ENCODE measurements at places on chromosomes 5 and 9.

GRCh38 chr5:129400395-129400983 is 59.6 kb upstream of the ADAMTS19 start:
- DNase-seq = peak; percentile 22

- no peak for DNase-seq
These were observed 10.8 kb upstream of the CCDC69 start for GRCh38 chr5:151234476-151235238.

DNA sequence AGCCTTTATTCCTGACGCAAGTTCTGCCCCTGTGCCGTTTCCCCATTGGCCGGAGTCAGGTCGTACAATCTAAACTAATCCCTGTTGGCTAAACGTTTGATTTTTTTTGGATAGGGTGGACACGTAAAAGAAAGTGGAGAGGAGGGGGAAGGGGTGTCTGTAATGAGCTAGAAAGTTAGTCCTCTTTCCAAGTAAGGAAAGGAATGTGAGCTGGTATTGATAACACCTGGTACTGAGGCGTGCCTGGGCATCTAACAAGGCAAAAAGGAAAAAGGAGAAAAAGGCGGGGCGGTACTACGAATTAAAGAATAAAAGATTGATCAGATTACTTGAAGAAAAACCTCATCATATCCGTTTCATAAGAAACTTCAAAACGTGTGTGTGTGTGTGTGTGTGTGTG is 665.2 kb downstream of the ANXA1 start:
- DNase-seq = no peak

DNA sequence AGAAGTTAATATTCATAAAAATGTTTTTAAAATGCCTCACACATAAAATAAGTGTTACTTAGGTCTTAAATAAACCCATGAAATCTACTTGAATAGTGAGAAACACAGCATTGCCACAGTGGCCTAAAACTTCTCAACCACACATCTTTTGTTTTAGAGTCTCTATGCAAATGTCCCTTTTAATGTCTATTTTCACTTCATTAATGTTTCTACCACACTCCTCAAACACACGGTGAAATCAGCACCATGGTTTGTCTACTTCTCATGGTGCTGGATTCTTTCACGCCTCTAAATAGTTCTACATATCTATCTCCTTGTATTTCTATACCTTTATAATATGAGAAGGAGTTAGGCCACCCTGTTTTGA is 111.2 kb downstream of the EDIL3 start:
- DNase-seq = no peak

DNA sequence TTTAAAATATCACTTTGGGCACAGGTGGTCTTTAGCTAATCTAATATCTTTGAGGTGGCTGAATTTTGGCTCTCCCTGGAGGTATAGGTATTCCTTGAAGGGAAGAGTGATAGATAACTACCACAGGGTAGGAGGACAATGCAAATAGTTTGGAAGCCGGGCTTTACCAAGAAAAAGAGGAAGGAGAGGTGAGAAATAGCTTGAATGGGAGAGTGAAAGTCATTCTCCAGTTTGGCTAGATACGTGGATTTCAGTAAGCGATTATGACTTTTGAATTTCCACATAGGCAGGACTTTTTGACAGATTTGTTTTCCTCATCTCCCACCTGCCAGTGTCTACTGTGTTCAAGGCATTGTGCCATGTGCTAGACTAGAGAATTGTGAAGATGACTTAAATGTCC is 45.5 kb downstream of the RASA1 start:
- no peak for DNase-seq

DNA sequence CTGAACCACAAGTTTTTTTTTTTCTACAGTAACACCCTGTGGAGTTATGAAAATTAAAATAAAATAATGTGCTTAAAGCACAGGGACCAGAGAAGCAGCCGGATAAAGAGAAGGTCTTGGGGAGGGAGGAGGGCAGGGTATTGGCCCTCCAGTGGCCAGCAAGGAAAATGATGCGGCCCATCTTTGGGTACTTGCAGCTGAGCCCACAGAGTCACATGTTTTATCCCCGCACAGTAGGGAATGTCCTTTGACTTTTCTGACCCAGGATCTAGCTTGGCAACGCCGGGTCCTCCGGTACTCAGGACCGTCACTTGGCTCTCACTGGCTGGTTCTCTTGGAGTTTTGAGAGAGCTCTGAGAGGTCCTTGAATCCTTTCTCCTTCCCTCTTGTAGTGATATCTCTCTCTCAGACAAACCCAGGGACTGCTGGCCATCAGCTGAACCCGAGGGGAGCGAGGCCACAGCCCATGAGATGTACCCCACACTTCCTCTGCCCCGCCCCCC is 35.3 kb upstream of the HSPA9 start:
- no peak for DNase-seq
